ELF-1 (cell line): ENCODE measurements at places on chromosomes 13 and 19.

DNA sequence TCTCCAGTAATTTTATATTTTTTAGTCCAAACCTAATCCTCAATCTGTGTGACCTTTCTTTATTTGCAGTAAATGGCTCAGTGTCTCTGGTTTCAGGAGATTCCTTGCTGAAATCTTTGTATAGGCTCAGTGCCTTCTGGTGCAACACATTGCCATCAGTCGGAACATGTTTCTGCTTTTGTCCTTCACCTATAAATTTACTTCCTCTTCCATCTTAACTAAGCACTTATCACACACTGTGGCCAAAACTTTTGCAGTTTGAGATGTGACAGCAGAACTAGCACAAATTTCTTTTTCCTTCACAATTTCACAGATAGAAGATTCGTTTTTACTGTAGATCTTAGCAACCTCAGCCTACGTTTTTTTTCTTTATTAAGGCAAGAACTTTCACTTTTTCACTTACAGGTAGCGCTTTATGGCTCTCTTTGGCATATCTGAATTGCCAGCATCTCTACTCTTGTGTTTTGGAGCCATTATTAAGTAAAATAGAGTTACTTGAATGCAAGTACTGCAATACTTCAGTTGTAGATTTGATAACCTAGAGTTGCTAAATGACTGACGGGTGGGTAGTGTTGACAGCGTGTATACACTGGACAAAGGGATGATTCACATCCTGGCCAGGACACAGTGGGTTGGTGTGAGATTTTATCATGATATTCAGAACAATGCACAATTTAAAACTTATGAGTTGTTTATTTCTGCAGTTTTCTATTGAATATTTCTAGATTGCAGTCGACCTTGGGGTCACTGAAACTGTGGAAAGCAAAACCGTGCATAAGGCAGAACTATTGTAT, 44.3 kb downstream of the NDFIP2 start:
- no peak for DNase-seq

- DNase-seq: no peak
Observed at GRCh38 chr19:35901854-35902661, at the start of gene HCST. Gene HCST, plus strand, starts transcription at chr19:35902529. Its CDS starts 65 bp downstream, at chr19:35902594.

DNA sequence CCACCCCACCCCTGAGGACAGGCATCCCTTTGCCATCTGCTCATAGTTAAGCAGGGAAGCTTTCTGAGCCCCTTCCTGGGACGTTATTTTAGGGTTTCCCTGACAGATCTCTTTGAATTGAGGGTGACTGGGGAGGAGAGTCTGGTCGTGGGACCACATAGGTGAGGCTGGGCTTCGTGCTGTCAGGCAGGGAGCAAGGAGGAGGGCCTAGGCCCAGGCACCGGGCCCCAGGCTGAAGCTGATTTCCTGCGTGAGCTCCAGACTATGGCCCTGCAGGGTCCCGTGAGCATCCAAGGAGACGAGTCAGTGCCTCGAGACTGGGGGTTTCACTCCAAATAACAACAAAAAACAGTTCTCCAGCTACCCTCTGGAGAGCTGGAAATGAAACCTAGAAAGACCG, 60.4 kb downstream of the MYO9B start:
- DNase-seq: peak; percentile 46

DNA sequence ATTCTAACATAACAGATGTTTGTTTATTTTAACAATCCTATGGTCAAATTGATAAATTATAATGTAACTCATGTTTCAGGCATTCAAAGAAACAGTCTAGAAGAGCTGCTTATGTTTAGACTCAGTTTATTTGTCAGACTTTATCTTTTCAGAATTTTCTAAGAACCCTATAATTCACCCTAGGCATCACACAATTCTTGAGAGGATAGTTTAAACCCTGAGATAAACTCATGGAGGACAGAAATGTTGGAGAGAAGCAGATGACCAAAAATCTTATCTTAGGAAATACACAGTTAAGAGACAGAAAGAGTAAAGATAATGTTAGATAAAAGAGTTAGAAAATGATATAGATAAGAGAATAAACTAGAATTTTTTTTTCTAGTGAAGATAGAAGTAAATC, 1185.7 kb upstream of the SLC10A2 start:
- DNase-seq: no peak

- DNase-seq: peak; percentile 21
Observed at GRCh38 chr19:58182577-58182988, 278 bp upstream of the ZNF274 start.

GRCh38 chr13:33188093-33188882, 97.3 kb downstream of the STARD13 start:
- no peak for DNase-seq

- DNase-seq: no peak
Observed at GRCh38 chr19:42226886-42227285, 6.8 kb downstream of the ZNF526 start.

DNA sequence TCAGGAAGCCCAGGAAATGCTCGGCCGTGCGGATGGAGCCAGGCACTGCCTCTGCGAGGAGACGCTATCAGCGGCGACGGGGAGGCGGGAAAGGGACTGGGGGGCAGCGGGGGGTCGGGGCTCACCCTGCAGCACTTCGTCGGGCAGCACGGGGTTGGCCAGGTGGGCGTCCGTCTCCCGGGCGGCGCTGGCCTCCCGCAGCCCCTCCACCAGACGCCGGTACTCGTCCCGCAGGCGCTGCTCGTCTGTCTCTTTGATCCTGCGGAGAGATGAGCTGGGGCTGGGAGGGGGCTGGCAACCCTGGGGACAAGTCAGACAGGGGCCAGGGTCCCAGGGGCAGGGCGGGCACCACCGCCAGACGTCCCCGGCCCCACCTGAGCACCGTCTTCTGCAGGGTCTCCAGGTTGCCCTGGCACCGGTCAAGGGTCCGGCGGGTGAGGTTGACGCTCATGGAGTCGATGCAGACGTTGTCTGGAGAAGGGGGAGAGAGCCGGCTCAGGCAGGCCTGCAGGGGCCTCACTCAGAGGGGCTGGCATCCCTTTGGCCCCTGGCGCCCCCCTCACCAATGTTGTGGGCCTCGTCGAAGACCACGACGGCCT, 6.4 kb downstream of the ERCC2 start:
- no peak for DNase-seq

DNA sequence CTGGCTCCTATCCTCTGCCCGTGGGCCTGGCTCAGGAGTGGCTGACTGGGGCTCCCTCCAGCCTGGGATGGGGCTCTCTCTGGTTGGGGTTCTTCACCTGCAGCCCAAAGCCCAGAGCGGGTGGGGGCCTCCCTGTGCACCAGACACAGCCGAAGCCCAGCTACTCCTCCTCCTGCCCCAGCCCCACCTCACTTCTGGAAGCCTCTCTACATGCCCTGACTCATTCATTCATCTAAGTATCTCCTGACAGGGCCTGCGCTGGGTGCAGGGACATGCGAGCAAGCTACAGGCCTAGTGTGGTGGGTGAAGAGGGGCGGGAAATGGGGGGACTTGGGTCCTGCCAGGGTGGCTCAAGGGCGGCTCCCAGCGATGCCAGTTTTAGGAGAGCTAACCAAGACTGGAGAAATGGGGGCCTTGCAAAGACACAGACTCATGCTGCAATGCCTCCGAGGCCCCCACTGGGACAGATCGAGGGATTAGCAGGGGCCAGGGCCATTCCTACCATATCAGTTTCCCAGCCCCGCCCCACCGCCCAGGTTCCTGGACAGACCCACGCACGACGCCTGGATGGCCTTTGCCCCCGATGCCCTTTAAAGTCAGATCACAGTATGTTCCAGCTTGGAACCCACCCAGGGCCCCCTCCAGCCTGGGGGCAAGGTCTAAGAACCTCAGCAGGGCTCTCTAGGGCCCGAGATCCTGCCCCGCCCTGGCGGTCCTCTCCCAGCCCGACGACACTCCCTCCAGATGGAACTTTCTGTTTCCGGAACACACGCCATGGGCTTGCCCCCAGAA, 12.6 kb downstream of the LSM4 start:
- DNase-seq: no peak
